HFFc6 (cell line): ENCODE measurements at places on chromosomes 5 and 9. TPM values are rescaled to one million over a fixed set of nuclear protein-coding genes. Genes with fewer than 3 reads are reported as not detected.

Gene SLC45A2
- total RNA-seq = not detected in 2 replicates

Gene ANKRD34B
- total RNA-seq = not detected in 2 replicates

Gene CD180
- total RNA-seq = not detected in 3 replicates

Gene RETREG1
- 0.24 TPM in 1 of 3 replicates, not detected in the others for total RNA-seq

Gene GHR
- 1.3 and 2.1 TPM in 2 replicates for total RNA-seq

Gene KLHL9
- total RNA-seq = 27.8 to 32.2 TPM (median 30.6 TPM) in 3 replicates

Gene SLC36A1
- 9.2 to 10.4 TPM (median 10.3 TPM) in 3 replicates for total RNA-seq

Gene PAEP
- not detected in 3 replicates for total RNA-seq

Gene PALM2AKAP2
- total RNA-seq = 22.6 to 30.5 TPM (median 25.0 TPM) in 3 replicates

Gene ENHO
- total RNA-seq = 0.19 to 0.29 TPM (median 0.19 TPM) in 3 replicates

Gene CDX1
- total RNA-seq = not detected in 2 replicates

Gene NUDT12
- total RNA-seq = 5.6 to 9.1 TPM (median 7.6 TPM) in 3 replicates

Gene SPAAR
- 0.26 to 0.35 TPM in 2 of 3 replicates, not detected in the other for total RNA-seq

GRCh38 chr9:76638001-76638400, 126.2 kb upstream of the PCA3 start:
- no peak overlapping the region for H3K27ac ChIP-seq
- H3K4me1 ChIP-seq = peaks cover 7% of the 10 kb centered on the region
- H3K36me3 ChIP-seq = no peaks in the 10 kb centered on the region
- peaks cover 3% of the 10 kb centered on the region for H3K27me3 ChIP-seq

- H3K27ac ChIP-seq = peak overlapping the region; percentile 79
- peaks cover 29% of the 10 kb centered on the region for H3K36me3 ChIP-seq
- DNase-seq = peak; percentile 52
These were observed 585.3 kb upstream of the TLE4 start for GRCh38 chr9:78986446-78986845.

GRCh38 chr9:100785946-100786345, 208.1 kb downstream of the CAVIN4 start:
- no peaks in the 10 kb centered on the region; the same call in 1 of the 2 replicates for H3K27me3 ChIP-seq
- no peaks in the 10 kb centered on the region for H3K36me3 ChIP-seq
- H3K27ac ChIP-seq = no peak overlapping the region
- no peak overlapping the region for H3K4me3 ChIP-seq

- no peaks in the 10 kb centered on the region for H3K4me1 ChIP-seq
- H3K4me3 ChIP-seq = no peak overlapping the region
- no peaks in the 10 kb centered on the region for H3K36me3 ChIP-seq
- no peak overlapping the region for H3K27ac ChIP-seq
- no peak for DNase-seq
These were observed 250.2 kb downstream of the CYLC2 start for GRCh38 chr9:103245369-103245768.

DNA sequence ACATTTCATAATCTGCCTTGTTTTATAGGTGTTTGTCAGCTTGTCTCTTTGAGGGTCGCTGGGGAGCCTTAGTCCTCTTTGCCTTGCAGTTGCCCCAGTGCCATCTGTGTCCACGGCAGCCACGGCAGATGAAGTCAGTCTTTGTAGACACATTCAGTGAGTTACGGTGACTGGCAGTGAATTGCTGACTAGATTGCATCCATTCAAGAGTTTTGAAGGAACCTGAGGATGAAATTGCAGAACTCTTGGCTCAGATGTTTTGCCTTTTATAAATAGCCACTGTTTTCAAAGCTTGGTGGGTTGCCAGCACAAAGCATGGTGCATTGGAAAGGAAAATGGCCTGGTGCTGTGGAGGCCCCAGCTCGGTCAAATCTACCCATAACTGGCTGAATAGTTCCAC, 125.6 kb downstream of the TRIO start:
- peaks cover 5% of the 10 kb centered on the region for H3K27me3 ChIP-seq
- peak overlapping the region; percentile 72 for H3K4me3 ChIP-seq
- H3K4me1 ChIP-seq = peaks cover 99% of the 10 kb centered on the region
- DNase-seq = peak; percentile 35
- peak overlapping the region; percentile 92 for H3K27ac ChIP-seq

- no peaks in the 10 kb centered on the region for H3K27me3 ChIP-seq
- peak; percentile 9 for DNase-seq
- H3K4me3 ChIP-seq = no peak overlapping the region
- H3K27ac ChIP-seq = no peak overlapping the region
- peaks cover 53% of the 10 kb centered on the region for H3K36me3 ChIP-seq
These were observed 134.9 kb downstream of the HMHB1 start for GRCh38 chr5:143946837-143947236.

GRCh38 chr5:56595566-56595965, 219.8 kb upstream of the MAP3K1 start:
- H3K27ac ChIP-seq = no peak overlapping the region
- peaks cover 7% of the 10 kb centered on the region for H3K27me3 ChIP-seq
- no peak overlapping the region for H3K4me3 ChIP-seq
- no peaks in the 10 kb centered on the region for H3K4me1 ChIP-seq

- peaks cover 37% of the 10 kb centered on the region for H3K4me1 ChIP-seq
- DNase-seq = no peak
- H3K4me3 ChIP-seq = no peak overlapping the region
- H3K27ac ChIP-seq = no peak overlapping the region
These were observed 137.9 kb upstream of the GRHPR start for GRCh38 chr9:37284636-37285035.

DNA sequence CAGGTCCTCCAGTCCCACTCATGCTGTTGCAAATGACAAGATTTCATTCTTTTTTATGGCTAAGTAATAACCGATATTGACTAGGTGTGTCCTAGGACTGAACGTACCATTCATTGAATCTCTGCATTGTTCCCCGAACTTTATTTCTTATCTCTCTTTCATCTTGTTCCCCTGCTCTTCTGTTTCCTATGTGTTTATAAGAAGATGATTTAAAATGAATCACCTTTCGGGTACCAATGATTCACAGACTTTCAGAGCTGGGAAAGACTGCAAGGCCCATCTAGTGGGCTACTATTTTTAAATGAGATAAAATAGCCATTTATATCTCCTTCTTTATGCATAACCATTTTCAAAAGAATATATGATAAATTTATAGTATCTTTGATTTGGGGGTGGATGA, 133.0 kb downstream of the CDH18 start:
- no peaks in the 10 kb centered on the region for H3K36me3 ChIP-seq
- no peaks in the 10 kb centered on the region for H3K27me3 ChIP-seq
- peak; percentile 62 for DNase-seq
- H3K4me3 ChIP-seq = peak overlapping the region; percentile 77

- H3K4me3 ChIP-seq = no peak overlapping the region
- H3K36me3 ChIP-seq = no peaks in the 10 kb centered on the region
- no peaks in the 10 kb centered on the region; the same call in 1 of the 2 replicates for H3K27me3 ChIP-seq
- H3K27ac ChIP-seq = no peak overlapping the region
- DNase-seq = no peak
These were observed 561.1 kb upstream of the DAP start for GRCh38 chr5:11322133-11322532.

DNA sequence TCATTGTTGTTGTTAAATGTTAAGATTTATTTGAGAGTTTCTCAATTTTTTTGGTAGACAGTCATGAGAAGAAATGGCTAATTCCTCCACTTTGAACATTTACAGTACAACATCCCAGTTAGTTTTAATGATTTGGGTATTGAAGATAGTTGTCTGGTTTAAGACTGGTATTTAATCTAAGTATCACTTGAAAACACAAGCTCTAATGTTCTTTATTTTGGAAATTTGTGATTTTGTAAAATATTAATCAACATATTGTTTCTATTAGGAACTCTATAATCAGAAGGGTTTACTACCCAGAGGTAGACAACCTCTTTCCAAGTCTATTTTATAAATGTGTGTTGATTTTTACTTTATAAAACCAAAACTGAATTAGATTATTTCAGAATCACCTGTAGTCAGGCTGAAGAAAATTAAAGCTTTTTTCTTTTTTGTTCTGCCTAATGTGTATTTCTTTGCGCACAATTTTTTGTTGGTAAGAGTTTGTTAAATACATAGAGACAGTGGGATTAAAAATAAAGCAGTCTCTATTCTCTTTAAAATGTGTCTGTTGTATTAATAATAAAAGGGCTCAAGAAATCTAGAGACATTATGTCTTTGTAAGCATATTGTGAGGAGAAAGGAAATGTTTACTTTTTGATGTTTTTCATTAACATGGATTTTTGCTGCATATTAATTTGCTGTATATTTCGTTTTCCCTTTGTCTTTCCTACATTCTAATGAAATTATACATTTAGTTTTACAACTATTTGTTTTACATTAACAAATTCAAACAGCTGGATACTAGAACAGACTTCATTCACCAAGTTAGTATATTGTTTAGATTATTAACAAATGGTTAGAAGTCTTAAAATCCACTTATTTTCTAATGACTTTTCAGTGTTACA, 3.9 kb upstream of the PURA start:
- peak overlapping the region; percentile 96 for H3K4me3 ChIP-seq
- H3K4me1 ChIP-seq = peaks cover 60% of the 10 kb centered on the region
- peaks cover 6% of the 10 kb centered on the region for H3K36me3 ChIP-seq

DNA sequence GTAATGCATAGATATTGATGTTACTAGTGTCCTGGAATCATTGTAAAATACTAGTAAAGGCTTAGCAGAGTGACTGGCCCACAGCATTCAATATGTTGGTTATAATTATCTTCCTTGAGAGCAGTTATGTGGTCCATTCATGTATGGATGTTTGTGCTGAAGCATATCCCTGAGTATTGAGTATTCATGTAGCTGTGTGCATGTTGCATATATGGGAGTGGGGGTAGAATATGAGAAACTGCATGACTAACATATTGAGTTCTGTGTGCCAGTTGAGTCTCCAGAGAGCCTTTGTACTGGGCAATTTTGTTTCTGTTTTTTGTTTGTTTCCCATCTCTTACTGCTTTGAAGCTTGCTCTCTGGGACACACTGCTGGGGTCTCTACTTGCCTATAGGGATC, 222.7 kb upstream of the TRIM32 start:
- no peaks in the 10 kb centered on the region for H3K36me3 ChIP-seq
- no peak for DNase-seq
- no peak overlapping the region for H3K4me3 ChIP-seq
- no peak overlapping the region for H3K27ac ChIP-seq
- no peaks in the 10 kb centered on the region for H3K4me1 ChIP-seq

- H3K27ac ChIP-seq = no peak overlapping the region
- H3K4me1 ChIP-seq = 0 out of 2 replicates have a peak, but pooled peaks cover 5% of the 10 kb centered on the region
- H3K4me3 ChIP-seq = no peak overlapping the region
- H3K27me3 ChIP-seq = peaks cover 3% of the 10 kb centered on the region
- DNase-seq = no peak
These were observed 75.4 kb upstream of the LRRTM2 start for GRCh38 chr5:138950421-138951031.

DNA sequence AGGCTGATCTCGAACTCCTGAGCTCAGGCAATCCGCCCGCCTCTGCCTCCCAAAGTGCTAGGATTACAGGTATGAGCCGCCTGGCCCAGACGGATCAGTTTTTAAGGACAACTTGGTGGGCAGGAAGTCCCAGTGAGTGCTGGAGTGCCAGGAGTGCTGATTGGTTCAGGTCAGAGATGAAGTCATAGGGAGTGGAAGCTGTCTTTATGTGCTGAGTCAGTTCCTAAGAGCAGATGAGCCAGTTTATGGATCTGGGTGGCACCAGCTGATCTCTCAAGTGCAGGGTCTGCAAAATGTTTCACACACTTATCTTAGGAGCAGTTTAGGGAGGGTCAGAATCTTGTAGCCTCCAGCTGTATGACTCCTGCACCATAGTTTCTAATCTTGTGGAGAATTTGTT, 292.1 kb upstream of the ELAVL2 start:
- H3K27ac ChIP-seq = no peak overlapping the region
- H3K4me1 ChIP-seq = no peaks in the 10 kb centered on the region
- no peaks in the 10 kb centered on the region for H3K27me3 ChIP-seq

DNA sequence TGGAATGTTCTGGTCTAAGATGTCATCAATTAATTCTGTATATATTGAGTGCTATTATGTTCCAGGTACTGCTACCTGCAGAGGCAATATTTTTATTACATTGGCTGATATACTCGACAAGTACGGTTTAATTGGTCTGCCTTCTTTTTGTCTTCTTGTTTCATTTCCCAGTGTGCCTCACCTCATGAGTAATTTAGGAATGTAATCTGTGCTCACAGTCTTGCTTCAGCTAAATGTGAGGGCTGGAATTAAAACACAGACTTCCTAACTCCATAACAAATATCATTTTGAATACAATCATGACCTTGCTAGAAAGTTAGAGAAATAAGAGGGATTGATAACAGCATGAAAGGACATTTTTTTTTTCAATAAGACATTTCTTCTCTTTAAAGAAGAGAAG, 20.1 kb upstream of the SPINK5 start:
- no peak overlapping the region for H3K4me3 ChIP-seq
- DNase-seq = no peak
- H3K27ac ChIP-seq = no peak overlapping the region
- no peaks in the 10 kb centered on the region for H3K36me3 ChIP-seq
- no peaks in the 10 kb centered on the region; the same call in 1 of the 2 replicates for H3K27me3 ChIP-seq
- H3K4me1 ChIP-seq = no peaks in the 10 kb centered on the region

- H3K4me1 ChIP-seq = peaks cover 45% of the 10 kb centered on the region
- no peak for DNase-seq
- no peak overlapping the region for H3K27ac ChIP-seq
- H3K36me3 ChIP-seq = peaks cover 52% of the 10 kb centered on the region
- no peak overlapping the region for H3K4me3 ChIP-seq
These were observed 27.7 kb downstream of the TUT7 start for GRCh38 chr9:86326536-86326935.

- H3K4me1 ChIP-seq = no peaks in the 10 kb centered on the region
- H3K36me3 ChIP-seq = no peaks in the 10 kb centered on the region
- no peak for DNase-seq
- H3K4me3 ChIP-seq = no peak overlapping the region
- H3K27me3 ChIP-seq = peaks cover 5% of the 10 kb centered on the region; the same call in 1 of the 2 replicates
These were observed 134.1 kb downstream of the TRPM6 start for GRCh38 chr9:74753650-74754049.

GRCh38 chr5:125786021-125786420, 637.2 kb upstream of the GRAMD2B start:
- no peak for DNase-seq
- no peak overlapping the region for H3K4me3 ChIP-seq
- no peaks in the 10 kb centered on the region for H3K27me3 ChIP-seq
- no peak overlapping the region for H3K27ac ChIP-seq
- H3K36me3 ChIP-seq = no peaks in the 10 kb centered on the region
- no peaks in the 10 kb centered on the region for H3K4me1 ChIP-seq

DNA sequence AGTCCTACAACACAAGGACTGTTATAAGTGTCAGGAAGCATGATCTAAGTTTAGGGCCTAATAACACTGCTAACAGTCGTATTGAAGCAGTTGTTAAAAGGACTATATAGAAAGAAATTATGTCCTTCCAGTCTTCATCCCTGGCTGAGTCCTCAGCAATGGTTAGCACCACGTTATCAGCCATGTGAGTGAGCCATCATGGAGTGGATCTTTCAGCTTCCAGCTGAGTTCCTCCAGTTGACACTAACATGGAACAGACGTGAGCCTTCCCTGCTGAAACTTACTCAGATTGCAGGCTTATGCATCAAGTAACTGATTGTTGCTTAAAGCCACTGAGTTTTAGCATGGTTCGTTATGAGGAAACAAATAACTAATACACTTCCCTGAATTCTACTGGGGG, 21.5 kb upstream of the GPBP1 start:
- no peak overlapping the region for H3K4me3 ChIP-seq
- H3K27ac ChIP-seq = no peak overlapping the region
- H3K4me1 ChIP-seq = peaks cover 6% of the 10 kb centered on the region
- H3K27me3 ChIP-seq = peaks cover 5% of the 10 kb centered on the region; the same call in 1 of the 2 replicates
- DNase-seq = no peak
